Fibroblast of the aortic adventitia (primary cell): ENCODE measurements at places on chromosomes 16 and 17. TPM values are rescaled to one million over a fixed set of nuclear protein-coding genes. Genes with fewer than 3 reads are reported as not detected.

The KRTAP2-3 gene
- not detected in 2 replicates for total RNA-seq

The GDPD3 gene
- total RNA-seq = 1.5 TPM in 2 replicates

The SMPD3 gene
- not detected in 2 replicates for total RNA-seq

The MT1H gene
- total RNA-seq = not detected in 2 replicates

The TRPV3 gene
- 1.5 and 1.9 TPM in 2 replicates for total RNA-seq

The TBC1D3E gene
- total RNA-seq = not detected in 2 replicates

The ACSF2 gene
- total RNA-seq = 15.7 and 273 TPM in 2 replicates

The TMEM204 gene
- total RNA-seq = 5.0 and 22.1 TPM in 2 replicates

The THOC6 gene
- 16.3 and 30.2 TPM in 2 replicates for total RNA-seq

The MAPT gene
- total RNA-seq = 0.54 and 1.9 TPM in 2 replicates
